CD8-positive, alpha-beta memory T cell (primary cell): ENCODE measurements at places on chromosomes 1 and 21. TPM values are rescaled to one million over a fixed set of nuclear protein-coding genes. Genes with fewer than 3 reads are reported as not detected.

The GPR61 gene
- not detected for total RNA-seq

The GNAI3 gene
- 9.9 TPM for total RNA-seq

GRCh38 chr1:14901371-14901954, 252.1 kb upstream of the TMEM51 start:
- H3K4me3 ChIP-seq = no peak overlapping the region
- H3K27ac ChIP-seq = no peak overlapping the region
- no peaks in the 10 kb centered on the region for H3K36me3 ChIP-seq
- DNase-seq = no peak

- no peak overlapping the region for H3K27ac ChIP-seq
- H3K27me3 ChIP-seq = no peaks in the 10 kb centered on the region
- no peaks in the 10 kb centered on the region for H3K36me3 ChIP-seq
- no peak for DNase-seq
- no peak overlapping the region for H3K4me3 ChIP-seq
- H3K4me1 ChIP-seq = no peaks in the 10 kb centered on the region
Observed at GRCh38 chr1:14513111-14513510, 85.4 kb upstream of the KAZN start.

The TP73 gene
- 0.63 TPM for total RNA-seq

GRCh38 chr1:179365342-179366092, at the start of gene AXDND1:
Gene AXDND1 (plus strand): TSS chr1:179365971. CDS start chr1:179366510, 539 bp downstream.
- peaks cover 12% of the 10 kb centered on the region for H3K4me1 ChIP-seq
- no peaks in the 10 kb centered on the region for H3K27me3 ChIP-seq
- DNase-seq = peak; percentile 89
- peak within 1 kb of the TSS; percentile 97 for H3K4me3 ChIP-seq
- H3K36me3 ChIP-seq = no peaks in the 10 kb centered on the region

GRCh38 chr1:193435781-193436180, 249.4 kb upstream of the B3GALT2 start:
- no peak overlapping the region for H3K27ac ChIP-seq
- no peaks in the 10 kb centered on the region for H3K27me3 ChIP-seq
- DNase-seq = no peak
- H3K4me1 ChIP-seq = peaks cover 7% of the 10 kb centered on the region

GRCh38 chr1:115642168-115643072, 650 bp downstream of the VANGL1 start:
- H3K27me3 ChIP-seq = no peaks in the 10 kb centered on the region
- H3K27ac ChIP-seq = peak overlapping the region; percentile 24
- H3K4me3 ChIP-seq = peak overlapping the region; percentile 54
- DNase-seq = no peak

The TMEM39B gene
- 25.8 TPM for total RNA-seq

- H3K4me3 ChIP-seq = no peak overlapping the region
- no peaks in the 10 kb centered on the region for H3K27me3 ChIP-seq
- no peaks in the 10 kb centered on the region for H3K36me3 ChIP-seq
- H3K27ac ChIP-seq = no peak overlapping the region
Observed at GRCh38 chr1:228956864-228957263, 221.6 kb downstream of the RHOU start.

The S100A1 gene
- total RNA-seq = not detected

The C8A gene
- total RNA-seq = not detected

DNA sequence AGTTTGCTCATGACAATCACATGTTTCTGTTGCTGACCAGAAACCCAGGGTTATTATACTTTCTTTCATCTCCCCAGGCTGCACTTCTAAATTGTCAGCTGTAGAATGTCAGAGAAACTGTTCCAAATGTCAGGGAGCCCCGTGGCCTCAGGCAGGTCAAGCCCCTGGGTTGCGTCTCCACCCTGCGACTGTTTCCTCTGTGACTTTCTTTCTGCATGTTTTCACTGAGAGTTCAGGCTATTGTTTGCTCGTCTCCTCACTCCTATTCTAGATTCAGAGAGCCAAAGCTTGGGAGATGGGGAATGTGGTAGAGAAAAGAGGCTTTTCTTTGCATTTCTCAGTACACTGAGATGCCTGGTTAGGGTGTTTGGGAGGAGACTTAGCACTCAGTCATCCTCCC, 97.4 kb downstream of the CENPF start:
- no peaks in the 10 kb centered on the region for H3K27me3 ChIP-seq
- no peak overlapping the region for H3K4me3 ChIP-seq
- H3K27ac ChIP-seq = no peak overlapping the region
- no peak for DNase-seq
- H3K36me3 ChIP-seq = no peaks in the 10 kb centered on the region
